Smooth muscle cell of the brain vasculature (primary cell): ENCODE measurements at places on chromosomes 12 and 14.

DNA sequence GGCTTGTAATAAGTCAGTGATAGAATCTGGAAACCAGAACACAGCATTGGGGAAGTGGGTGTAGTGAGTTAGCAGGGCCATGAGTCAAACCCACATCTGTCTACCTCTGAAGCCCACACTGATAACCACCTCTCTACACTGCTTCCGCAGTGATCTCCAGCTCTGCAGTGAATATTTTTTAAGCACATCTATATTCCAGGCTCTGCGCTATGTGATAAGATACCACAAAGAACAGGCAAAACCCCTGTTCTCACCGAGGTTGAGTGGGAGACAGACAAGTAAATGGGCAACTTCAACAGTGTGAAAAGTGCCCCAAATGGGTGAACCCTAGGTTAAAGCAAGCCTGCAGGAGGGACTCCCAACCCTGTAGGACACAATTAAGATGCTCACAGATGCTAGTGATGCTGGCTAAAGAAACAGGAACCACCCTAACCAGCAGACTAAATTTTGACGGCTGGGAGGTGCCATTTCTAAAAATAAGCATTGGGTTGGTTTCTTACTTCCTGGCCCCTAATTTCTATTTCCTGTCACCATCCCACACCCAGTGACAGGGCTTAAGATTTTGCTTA lies 375.0 kb downstream of the DPF3 start:
- DNase-seq, result no peak

GRCh38 chr14:49915085-49915484 lies 22.2 kb downstream of the ARF6 start:
- no peak for DNase-seq

GRCh38 chr12:53501615-53502181 lies 615 bp downstream of the TARBP2 start:
- DNase-seq, result no peak

DNA sequence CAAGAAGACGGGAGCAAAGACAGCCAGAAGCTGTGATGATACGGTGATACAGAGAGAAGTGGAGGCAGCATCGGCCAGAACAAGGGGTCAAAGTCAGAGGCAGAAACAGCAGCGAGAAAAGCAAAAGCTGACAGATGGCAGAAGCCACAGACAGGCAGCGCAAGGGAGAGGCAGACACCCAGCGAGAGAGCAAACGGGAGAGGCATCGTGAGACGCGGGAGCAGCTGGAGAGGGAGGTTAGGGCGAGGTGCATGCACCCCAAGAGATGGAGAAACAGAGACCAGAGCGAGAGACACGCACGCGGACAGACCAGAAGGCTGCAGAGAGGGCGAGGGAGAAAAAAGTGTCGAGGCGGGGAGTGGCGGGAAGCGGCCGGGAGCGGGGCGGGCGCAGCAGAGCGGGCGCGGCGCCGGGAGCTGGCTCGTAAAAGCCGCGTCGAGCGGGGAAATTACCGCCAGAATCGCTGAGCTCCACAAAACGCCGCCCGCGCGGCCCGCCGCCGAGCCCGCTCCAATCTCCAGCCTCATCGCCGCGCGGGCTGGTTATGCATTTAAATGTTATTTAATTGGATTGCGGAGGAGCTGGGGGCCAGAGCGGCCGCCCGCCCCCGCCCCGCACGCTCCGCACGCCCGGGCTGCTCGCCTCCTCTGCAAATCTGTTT lies 15.6 kb downstream of the SMUG1 start:
- no peak for DNase-seq

DNA sequence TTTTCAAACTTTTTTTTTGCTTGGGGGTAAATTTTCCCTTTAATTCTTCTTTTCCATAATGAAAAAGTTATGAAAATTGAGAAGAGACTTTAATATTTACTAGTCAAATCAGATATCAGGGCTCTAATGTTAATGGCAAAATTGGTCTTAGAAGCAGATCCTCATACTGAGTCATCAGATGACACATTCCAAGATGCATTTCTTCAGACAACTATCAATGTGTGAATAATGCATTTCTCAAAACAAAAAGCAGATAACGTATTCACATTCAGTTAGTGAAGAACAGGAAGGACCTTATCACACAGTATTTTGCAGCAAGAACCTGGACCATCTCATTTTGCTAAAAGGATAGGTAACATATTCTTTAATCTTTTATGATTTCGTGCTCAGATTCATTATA lies 130.7 kb downstream of the GPHN start:
- no peak for DNase-seq

DNA sequence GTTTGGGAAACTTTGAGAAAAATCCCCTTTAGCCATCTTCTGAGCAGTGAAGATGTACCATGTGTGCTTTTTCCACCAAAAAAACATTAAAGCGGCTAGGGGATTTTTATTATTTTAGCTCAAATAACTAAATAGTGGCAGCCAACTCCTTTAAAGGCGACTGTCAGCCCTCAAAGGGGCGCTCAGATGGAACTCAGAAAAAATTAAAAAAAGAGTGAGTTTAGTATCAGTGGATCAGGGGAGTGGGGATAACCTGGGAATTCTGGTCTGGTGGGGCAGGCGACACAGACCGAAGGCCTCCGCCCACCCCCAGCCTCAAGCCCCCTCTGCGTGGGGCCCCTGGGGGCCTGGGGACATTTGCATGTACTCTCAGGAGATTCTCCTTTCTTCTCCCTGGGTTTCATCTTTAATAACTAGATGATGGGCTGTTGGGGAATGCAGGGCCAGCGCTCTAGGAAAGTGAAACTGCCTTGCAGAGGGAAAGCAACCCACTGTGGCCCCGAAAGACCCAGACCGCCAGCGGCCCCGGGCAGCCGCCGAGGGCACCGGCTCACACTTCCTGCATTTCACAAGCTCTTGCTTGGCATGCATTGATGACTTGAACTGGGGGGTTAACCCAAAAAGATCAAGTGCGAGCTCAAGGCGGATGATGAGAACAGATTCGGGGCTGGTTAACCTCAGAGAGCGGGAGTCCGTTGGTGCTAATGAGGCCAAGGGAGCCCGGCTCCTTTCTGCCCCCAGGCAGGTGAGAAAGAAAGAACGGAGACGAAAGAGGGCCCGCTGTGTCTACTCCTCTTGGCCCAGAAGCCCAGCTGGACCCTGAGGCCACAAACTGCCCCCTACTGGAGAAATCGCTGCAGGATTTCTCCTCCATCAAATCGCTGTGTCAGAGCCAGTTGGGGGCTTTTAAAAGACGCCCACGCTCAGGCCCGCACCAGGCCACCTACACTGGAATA lies 7.3 kb upstream of the BATF start:
- DNase-seq, result no peak

DNA sequence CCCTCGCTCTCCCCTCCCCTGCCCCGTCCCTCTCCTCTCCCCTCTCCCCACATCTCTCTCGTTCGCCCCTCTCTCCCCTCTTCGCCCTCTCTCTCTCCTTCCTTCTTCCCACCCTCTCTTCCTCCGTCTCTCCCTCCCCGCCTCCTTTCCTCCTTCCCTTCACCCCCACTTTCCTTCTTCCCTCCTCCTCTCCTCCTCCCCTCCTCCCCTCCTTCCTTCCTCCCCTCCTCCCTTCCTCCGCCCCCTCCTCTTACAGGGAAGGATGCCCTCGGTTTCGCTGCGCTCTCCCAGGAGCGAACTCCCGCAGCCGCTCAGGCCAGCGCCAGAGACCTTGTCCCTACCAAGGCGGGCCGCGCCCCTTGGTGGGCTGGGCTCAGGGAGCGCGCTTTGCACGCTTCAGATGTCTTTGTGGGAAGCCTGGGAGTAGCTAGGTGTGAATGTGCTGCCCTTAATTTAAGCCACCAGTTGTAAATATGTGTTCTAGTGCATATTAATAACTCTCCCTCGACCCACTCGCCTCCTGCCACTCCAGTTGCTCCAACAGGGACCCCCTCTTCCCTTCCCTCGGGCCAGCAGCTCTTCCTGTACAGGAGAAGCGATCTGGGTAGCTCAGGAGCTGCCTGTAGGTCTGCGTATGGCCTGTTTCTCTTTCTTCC lies 13.3 kb upstream of the MAP3K9 start:
- DNase-seq, result no peak

- no peak for DNase-seq
These were observed 35.1 kb downstream of the OR10P1 start for GRCh38 chr12:55671746-55672145.

DNA sequence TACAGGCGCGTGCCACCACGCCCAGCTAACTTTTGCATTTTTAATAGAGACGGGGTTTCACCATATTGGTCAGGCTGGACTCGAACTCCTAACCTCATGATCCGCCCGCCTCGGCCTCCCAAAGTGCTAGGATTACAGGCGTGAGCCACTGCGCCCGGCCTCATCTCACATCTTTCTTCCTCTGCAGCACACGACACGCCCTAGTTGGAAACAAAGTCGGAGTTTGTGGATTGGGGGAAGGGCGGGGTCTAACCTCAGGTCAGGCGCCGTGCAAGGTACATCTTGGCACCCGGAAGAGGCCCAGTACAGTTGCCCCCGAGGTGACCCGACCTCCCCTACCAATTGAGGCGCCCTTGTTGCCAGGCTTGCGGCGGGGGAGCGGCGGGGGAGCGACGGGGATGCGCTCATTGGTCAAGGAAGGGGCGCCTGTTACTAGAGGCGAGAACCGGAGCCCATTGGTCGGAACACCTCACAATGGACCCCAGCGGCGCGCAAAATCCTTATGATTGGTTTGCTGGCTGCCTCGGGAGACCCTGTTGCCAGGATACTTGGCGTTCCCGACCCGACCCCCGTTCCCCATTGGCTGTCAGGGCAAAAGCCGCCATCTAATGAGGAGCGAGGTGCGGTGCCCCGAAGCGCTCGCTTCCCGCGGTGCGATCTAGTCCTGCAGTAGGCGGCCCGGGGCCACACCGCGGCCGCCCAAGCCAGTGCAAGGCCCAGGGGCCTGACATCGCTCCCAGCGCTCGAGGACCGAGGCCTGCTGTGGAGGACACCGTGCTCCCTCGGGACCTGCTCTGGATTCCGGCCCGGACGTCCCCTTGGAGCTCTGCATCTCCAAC lies at the start of gene REC8:
Gene REC8, plus strand, starts transcription at position 659 of the 839 bp plus-strand sequence. CDS start 473 bp downstream, outside the sequence.
- peak; percentile 44 for DNase-seq

DNA sequence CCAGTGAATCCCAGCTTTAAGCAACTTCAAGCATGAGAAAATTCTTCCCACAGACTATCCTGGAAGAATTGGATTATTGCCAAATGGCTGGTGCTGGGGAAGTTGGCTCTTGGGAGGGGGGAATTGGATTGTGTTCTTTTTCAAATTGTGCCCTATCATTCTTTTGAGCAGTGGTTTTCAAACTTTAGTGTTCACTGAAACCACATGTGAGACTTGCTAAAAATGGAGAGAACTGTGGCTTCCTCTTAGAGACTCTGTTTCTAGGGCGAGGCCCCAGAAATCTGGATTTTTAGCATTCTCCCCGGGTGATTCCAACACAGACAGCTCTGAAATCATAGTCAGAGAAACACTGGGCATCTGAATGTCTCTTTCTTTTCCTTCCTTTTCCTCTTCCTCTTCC lies 14.3 kb upstream of the OTUB2 start:
- DNase-seq, result no peak

GRCh38 chr12:52155048-52155868 lies 36.6 kb downstream of the KRT80 start:
- no peak for DNase-seq

DNA sequence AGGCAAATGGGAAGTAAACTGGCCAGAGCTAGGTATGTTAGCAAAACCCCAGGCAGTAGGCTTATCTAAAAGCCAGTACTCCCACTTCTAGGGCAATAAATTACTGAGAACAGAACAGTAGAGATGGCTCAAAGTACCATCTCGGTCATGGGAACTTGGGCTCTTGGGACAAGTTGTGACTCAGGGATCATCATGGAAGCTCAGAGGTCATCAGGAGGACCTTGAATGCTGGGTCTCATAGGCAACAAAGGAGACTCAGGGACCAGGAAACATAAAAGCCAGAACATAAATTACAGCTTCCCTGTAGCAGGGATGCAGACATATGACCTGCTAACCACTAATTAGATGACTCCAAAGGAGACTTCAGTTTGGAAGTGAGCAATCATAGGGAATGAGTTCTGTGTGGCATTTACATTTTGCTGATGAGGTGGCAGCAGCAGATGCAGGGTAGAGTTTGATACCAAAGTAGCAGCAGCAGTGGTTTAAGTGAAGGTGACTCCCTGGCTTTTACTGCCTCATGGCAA lies 97.6 kb upstream of the SCAF11 start:
- DNase-seq, result no peak

- DNase-seq, result no peak
These were observed 623.5 kb downstream of the FLRT2 start for GRCh38 chr14:86153480-86153879.

- no peak for DNase-seq
These were observed 19.6 kb downstream of the APOBEC1 start for GRCh38 chr12:7646178-7646475.

DNA sequence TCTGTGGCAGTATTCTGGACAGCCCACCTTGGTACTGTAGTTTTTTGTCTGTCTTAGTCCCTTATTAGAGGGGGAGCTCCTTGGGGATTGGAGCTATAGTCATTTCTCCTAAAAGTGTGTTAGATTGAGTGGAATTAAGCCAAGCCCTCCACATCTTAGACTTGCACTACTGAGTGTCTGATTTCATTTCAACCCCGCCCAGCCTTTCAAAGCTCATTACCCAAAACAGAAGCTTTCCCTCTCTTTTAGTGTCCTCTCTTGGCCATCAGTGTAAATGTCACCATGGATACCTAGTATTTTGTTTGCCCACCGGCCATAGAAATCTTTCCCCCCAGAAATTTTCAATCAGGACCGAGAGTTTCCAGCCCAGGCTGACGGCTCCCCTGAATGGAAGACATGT lies 74.5 kb downstream of the LRRC74A start:
- DNase-seq, result no peak

GRCh38 chr12:7067096-7067495 lies 6.6 kb downstream of the C1S start:
- DNase-seq, result no peak

GRCh38 chr14:77106666-77107065 lies 8.6 kb downstream of the CIPC start:
- DNase-seq, result no peak

GRCh38 chr12:104750061-104750460 lies 208.0 kb downstream of the SLC41A2 start:
- no peak for DNase-seq

DNA sequence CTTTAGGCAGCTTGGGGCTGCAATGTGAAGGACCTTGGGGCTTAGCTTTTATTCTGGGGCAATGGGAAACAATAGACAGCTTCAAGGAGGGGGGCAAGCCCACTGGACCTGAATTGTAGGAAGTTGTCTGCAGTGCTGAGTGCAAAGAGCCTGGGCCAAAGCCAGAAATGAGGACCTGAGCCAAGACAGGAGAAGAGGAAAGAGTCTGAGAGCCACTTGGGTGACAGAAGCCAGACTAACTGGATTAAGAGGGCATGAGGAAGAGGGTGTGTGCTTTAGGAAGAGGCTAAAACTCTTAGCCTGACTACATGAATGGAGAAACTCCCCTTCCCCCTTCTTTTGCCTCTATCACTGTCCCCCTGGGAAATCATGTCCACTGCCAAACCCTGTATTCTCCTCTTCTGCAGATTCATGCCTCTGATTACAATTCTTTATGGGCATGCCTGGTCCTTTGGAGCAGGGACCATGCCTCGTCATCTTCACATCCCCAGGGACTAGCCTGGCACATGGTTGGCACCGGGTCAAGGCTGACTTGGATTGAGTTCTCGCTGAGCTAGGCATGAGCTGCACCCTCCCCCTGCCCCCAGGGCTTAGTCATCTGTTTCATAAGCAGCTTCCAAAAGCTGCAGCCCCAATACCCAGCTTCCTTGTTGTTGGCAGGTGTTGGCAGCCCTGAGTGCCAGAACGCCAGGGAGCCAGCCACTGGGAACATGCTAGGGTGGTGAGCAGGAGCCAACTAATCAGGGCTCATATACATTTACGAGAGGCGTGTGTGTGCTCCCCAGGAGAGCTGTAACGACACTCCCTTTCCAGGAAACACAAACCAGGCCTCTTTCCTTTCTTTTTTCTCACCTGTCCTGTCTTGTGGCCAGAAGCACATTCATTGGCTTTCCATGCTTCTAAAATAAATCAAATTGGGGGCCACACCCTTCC lies 27.7 kb upstream of the JDP2 start:
- DNase-seq, result no peak

GRCh38 chr12:31572900-31573600 lies 17.9 kb downstream of the DENND5B start:
- DNase-seq, result no peak
